ENCODE measurements at places on chromosomes 7 and 10.

- DNase-seq, result no peak
Measured at GRCh38 chr10:80501913-80502521, 35.7 kb upstream of the SH2D4B start.

DNA sequence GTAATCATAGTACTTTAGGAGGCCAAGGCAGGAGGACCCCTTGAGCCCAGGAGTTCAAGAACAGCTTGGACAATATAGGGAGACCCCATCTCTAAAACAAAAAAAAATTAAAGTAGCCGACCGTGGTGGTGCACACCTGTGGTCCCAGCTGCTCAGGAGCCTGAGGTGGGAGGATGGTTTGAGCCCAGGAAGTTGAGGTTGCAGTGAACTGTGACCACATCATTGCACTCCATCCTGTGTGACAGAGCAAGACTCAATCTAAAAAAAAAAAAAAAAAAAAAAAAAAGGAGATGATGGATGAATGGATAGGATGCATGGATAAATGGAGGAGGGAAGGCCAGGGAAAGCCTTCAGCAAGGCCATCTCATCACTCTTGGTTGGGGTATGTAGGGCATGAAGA lies 33.4 kb upstream of the BMPR1A start:
- DNase-seq, result no peak

- DNase-seq, result no peak
Measured at GRCh38 chr10:110794808-110795207, 76.9 kb upstream of the PDCD4 start.

DNA sequence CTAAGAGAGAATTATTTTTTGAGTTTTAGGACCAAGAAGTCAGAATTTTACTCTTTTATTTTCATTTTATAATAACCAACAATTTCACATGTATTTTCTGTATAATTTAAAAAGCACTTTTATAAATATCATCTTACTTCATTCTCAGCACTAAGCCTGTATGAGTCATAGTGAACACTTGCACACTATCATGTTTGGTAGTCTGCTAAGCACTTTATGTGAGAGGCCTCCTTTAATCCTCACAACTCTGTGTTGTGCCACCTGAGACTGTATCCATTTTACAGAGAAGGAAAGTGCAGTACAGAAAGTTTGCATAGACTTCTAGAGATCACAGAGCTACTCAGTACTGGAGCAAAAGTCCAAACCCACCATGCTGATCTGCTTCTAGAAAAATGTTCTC lies 939.6 kb downstream of the NRG3 start:
- no peak for DNase-seq

DNA sequence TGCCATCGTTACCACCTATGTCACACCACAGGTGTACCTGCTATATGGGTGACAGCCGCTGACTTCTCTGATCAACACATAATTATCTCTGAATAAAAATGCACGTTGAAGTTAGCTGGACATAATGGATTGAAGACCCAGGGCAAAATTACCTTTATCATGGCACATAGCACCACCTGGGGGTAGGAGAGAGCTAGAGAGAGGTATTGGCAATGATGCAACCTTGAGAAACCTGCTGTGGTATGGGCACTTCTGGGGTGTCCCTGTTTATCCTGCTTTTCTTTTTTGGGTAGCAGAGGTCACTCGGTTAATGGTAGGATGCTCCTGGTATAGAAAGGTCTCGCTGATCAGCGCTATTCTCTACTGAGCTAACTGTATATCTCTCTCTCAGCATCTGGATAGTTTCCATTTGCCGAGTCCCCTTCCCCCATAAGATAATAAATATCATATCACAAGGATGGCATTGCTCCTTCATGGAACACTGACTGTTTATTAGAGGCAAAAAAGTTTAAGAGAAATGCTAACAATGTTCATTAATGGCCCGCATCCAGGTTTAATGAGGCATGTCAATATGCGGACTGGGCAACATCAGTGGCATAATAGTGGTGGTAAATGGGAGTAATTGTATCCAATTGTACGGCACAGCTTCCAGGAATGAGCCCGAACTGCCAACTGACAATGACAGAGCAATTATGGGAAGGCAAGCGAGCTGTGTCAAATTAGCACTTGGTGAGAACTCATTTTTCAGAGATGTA lies 323.1 kb downstream of the TFEC start:
- DNase-seq, result no peak

- no peak for DNase-seq
Measured at GRCh38 chr10:102283890-102284289, 38.6 kb downstream of the GBF1 start.

DNA sequence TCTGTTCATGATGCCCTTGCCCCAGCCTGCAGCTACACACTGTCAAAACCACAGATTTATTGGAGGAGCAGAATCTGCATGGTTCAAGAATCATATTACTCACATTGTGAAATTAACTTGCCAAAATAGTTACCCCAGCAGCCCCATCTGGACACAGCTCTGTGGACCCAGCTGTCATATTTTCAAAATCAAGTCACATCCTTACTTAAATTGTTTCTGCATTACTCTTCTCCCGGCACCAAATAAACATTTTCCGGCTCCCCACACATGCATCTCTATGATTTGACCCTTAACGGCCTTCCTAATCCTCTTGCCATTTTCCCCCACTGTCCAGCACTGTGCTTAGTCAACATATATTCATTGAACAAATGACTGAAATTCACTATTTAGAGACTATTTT lies 43.8 kb upstream of the GPR26 start:
- DNase-seq, result no peak

GRCh38 chr7:90677486-90678404 lies 81.6 kb downstream of the CDK14 start:
- no peak for DNase-seq

DNA sequence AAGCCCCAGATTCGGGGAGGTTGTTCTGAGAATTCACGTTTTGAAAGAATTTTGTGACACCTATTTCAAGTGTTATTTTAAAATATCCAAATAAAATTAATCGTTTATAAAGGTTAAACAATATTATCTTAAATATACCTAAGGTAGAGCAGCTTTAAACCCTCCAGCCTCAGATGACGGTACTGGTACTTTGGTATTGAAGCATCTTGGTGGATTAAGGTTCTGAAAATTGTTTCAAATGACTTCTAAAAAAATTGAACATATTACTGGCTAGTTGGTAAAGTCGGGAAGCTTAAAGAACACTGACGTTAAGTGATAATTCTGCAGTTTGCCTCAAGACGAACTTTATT lies 392 bp upstream of the HUS1 start:
- DNase-seq, result no peak

GRCh38 chr7:179209-179681 lies 13.1 kb upstream of the FAM20C start:
- DNase-seq, result no peak

Measured in T47D (cell line).